ENCODE measurements at places on chromosomes 16 and 17.

DNA sequence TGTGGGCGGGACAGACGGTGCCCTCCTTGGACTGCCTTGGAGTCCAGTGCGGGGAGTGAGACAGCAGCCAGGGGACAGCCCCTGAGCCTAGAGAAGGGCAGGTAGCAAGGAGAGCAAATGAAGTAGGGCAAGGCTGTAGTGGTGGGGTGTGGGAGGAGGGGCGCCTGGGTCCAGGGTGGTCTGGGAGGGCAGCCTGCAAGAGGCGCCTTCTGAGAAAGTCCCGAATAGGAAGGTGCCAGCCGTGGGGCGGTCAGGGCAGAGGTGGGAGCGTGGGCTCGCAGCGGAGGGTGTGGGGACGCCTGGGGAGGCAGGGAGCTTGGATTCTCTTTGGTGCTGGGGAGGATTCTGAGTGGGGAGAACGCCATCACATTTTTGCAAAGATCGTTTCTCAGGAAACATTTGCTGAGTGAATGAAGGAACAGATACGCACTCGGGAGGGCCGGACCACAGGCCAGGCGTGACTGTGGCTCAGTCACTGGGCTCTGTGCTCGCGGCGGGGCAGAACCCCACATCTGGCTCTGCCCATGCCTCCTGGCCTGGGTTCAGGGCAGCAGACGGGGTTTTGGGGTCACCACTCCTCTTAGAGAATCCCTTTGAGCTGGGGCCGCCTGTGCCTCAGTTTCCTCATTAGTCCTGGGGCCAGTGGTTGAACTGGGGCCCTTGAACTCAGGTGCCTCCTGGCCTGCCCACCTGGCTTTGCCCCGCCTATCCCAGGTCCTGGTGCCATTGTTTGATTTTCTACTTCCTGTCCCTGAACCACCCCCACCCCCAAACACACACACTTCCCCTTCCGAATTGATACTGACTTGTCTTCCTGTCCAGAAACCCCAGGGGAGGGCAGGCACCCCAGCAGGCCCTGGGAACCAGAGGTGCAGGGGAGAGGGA lies 4.2 kb downstream of the SNN start:
- peak; percentile 34 for DNase-seq

DNA sequence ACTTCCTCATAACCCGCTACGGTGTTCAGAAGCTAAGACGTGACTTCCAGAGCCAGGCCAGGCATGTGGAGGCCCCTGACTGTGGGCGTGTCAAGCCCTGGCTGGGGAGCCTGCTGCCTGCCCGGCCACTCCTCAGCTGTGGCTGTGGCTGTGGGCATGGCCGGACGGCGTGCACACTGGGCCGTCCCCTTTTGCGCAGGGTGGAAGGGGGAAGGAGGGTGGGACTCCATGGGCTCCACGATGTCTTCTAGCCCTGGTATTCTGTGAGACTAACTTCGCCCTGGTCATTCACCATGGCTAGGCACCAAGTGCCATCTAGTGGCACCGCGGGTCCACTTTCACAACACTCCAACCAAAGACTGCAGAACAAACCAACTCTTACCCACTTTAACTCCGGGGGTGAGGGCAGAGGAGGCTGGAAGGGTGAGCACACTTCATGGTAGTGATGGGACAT lies 67.9 kb downstream of the N4BP1 start:
- DNase-seq, result peak; percentile 23

DNA sequence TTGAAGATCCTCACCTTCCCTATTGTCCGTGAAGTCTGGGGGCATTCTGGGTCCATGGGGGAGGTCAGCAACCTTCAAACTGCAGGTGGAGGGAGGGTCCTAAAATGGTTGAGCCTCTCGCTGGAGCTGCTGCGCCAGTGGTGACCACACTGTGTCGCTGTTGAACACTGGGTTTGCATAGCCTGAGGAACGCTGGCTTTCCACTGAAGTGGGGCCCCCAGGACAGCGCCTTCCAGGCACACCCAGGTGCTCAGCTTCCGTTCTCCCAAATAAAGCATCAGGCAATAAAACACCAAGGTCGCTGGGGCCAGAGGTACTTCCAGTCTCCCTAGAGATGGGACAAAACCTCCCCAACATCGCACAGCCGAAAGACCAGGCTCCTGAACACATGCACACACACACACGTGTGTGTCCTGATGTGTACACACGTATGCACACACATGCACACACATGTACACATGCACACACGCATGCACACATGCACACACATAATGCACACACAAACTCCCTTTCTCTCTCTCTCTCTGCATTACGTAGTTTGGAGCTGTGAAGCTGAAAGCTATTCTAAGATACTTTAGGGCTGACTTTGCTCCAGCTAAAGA lies 120.6 kb downstream of the IRF8 start:
- no peak for DNase-seq

- no peak for DNase-seq
These were observed 854.1 kb downstream of the KCNJ2 start for GRCh38 chr17:71023249-71024030.

DNA sequence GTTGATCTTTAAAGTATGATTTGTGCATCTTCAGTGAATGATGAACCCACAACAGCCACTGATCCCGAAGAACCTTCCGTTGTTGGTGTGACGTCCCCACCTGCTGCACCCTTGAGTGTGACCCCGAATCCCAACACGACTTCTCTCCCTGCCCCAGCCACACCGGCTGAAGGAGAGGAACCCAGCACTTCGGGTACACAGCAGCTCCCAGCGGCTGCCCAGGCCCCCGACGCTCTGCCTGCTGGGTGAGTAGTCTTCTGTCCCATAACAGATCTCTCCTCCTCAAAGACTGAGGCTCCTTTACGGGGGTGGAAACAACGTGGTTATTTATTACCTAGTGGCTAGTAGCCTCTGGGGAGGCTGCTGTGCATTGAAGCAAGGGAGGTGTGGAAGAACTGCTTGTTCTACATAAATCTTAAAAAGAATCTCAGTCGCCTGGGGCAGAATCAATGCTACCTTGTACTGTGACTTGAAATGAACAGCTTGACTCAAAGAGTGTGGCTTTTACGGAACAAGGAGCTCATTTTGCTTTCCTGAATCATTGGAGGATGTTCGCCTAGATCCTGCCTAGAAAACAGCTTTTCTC lies 63.0 kb upstream of the CLEC18A start:
- DNase-seq, result no peak

GRCh38 chr17:7709031-7709430 lies 4.0 kb downstream of the EFNB3 start:
- no peak for DNase-seq

- DNase-seq, result peak; percentile 89
These were observed 18.5 kb upstream of the KCTD5 start for GRCh38 chr16:2663553-2664546.

- no peak for DNase-seq
These were observed 482.2 kb upstream of the GOT2 start for GRCh38 chr16:59216291-59216690.

DNA sequence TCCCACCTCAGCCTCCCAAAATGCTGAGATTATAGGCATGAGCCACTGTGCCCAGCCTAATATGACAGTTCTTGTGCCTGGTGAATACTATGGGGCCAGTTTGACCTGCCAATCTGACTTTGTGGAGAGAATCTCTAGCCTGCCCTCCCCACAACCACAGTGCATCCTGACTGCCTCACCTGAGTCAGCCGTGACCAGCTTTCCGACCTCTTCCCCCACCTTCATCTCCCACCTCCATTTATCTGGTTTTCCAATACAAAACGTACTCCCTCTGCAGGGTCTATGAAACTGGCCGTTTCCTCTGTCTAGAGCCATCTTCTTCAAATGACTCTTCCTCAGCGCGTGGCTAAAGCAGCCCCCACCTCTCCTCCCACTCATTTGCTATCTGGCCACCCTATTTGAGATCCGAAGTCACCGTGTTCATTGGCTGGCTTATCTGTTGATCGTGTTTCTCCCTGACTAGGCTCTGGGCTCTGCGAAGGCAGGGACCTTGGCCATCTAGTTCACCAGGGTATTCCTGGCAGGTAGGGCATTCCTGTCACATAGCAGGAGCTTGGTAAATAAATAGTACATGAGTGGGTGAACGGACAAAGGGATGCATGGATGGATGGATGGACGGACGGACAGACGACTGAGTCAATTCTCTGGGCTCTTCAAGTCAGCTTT lies 22.3 kb upstream of the PLLP start:
- DNase-seq, result no peak

GRCh38 chr17:83117583-83117982 lies 38.2 kb downstream of the METRNL start:
- DNase-seq, result no peak

DNA sequence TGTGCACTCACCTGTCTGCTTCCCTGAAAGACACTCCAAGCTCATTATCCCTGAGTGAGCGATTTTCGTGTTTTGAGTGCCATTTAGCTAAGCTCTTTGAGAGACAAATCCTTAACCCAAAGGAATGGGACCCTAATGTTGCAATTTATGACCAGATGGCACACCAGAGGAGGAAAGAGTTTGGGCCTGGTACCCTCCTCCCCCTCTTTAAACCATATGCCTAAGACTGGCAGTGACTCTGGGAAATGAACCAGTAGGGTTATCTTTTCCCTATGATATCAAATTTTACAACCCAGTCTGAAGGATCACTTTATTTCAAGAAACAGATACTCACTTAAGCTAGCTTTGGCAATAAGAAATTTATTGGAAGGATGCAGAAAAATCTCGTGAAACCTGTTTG lies 550.4 kb downstream of the TOX3 start:
- DNase-seq, result no peak

DNA sequence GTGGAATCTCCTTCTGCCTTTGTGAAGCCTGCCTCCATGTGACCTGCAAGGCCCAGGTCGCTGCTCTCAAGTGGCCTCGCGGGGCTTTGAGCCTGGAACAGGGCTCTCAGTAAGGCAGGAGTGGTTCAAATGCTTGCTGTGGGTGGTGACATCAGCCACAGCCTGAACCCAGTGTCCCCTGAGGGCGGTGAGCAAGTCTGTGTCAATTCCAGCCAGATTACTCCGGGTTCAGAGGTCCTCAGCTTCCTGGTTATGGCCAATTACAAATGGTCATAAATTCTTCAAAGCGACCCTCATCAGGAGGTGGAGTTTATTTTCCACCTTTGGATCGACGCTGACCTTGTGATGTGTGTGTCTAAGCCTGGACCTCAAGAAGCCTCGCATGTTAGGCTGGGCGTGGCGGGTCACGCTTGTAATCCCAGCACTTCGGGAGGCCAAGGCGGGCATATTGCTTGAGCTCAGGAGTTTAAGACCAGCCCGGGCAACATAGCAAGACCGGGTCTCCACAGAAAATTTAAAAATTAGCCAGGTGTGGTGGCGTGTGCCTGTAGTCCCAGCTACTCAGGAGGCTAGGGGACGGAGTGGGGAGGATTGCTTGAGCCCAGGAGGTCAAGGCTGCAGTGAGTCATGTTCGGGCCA lies 17.3 kb downstream of the LGALS3BP start:
- no peak for DNase-seq

GRCh38 chr16:10943064-10943353 lies 741 bp upstream of the DEXI start:
- DNase-seq, result no peak

- no peak for DNase-seq
These were observed at the start of gene CBLN1 for GRCh38 chr16:49281480-49281842. Gene CBLN1, minus strand, starts transcription at chr16:49281838. Its CDS starts 373 bp downstream, at chr16:49281465.

DNA sequence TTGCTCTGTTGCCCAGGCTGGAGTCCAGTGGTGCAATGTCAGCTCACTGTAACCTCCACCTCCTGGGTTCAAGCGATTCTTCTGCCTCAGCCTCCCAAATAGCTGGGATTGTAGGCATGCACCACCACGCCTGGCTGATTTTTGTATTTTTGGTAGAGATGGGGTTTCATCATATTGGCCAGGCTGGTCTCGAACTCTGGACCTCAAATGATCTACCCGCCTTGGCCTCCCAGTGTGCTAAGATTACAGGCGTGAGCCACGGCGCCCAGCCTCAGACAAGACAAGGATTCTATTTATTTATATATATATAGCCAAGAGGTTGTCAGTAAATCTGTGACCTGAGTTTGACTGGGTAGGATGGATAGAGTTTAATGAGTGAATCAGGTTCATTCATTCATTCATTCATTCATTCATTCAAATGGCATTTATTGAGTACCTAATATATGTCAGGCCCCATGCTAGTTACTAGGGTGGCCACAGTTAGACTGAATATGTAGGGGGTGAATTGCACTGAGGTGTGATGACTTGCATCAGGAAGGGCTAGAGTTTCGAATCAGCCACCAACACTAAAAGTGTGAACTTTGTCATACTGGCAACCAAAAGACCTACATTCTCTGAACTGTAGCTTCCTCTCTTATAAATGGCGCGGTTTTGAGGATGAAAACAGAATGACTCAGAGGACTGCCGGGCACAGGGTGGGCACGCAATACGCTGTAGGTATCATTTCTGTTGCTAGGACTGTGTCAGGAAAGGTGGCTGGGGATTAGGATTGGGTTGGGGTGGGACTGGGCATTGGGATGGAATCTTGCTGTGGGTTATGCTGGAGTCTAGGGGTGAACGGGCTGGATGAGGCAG lies 37.8 kb downstream of the ITGAE start:
- peak; percentile 86 for DNase-seq

GRCh38 chr17:36131421-36131820 lies 27.8 kb downstream of the CCL4 start:
- DNase-seq, result no peak

- DNase-seq, result no peak
These were observed 129.4 kb downstream of the TANGO6 start for GRCh38 chr16:68972720-68973119.

DNA sequence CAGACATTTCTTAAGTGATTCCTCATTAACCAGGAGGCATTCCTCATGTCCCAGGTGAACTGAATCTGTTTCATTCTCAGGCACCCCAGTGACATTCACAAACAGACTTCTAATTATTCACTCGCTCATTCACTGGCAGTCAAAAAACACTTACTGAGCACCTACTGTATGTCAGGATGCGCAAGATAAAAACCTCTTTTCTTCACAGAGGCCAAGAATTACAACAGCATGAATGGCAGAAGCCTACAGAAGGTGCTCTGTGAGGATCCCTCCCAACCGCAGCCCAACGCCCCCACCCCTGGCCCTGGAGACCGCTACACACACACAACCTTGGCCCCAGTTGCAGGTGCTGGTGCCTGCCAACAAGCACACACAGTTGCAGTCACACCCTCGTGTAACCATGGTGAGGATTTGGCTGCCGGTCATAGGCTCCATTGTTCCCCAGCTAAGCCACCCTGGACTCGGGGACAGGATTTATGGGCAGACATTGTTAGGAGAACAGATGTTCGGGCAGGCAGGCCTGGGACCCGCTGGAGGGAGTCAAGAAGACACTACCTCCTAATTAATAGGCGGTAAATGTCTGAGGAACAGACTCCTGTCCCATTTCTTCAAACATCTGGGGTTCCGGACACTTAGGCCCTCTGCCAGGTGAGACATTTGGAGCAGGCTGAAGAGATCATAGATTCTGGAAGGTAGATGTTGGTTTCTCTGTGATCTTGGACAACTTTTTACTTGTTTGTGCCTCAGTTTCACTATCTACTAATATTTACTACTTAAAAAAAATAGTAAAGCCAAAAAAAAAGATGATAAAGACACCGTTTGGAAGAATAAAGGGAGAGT lies 43.2 kb downstream of the CUEDC1 start:
- no peak for DNase-seq
